KBM-7 (cell line): ENCODE measurements at places on chromosomes 6 and 20.
A peak's percentile ranks its signal among the peaks of the same experiment; 100 is the strongest.

DNA sequence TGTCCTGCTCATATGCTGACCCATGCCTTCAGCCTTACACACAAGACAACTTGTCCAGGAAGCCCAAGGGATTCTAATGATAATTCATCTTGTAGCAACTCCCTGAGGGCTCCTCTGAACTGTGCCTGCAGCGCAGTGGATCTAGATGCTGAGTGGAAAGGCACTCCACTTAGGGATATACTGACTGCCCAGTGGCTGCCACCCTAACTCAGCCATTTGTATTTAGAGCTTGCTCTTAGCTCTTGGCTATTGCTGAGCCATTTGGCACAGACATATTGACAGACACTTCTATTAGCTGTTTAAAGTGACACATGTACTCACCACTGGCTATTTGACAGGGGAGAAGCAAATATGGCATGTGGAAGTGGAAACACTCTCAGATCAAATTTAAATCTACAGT is 278.3 kb upstream of the SGK1 start:
- DNase-seq = no peak

DNA sequence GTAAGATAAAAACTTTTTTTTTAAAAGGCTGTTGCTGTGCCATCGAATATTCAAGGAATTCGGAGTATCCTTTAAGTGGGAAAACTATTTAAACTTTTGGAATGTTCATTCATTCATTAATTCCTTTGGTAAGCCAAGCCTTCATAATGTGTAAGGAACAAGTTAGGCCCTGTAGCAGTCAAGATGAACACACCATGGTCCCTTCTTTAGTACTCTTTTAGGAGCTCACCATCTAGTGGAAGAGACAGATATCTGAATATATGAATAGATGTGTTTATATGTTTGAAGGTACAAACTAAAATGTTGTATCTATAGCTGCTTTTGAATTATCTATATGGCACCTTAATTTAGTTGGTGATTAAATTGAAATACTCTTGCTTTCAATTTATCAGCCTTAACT is 5.8 kb downstream of the SPO11 start:
- no peak for DNase-seq

DNA sequence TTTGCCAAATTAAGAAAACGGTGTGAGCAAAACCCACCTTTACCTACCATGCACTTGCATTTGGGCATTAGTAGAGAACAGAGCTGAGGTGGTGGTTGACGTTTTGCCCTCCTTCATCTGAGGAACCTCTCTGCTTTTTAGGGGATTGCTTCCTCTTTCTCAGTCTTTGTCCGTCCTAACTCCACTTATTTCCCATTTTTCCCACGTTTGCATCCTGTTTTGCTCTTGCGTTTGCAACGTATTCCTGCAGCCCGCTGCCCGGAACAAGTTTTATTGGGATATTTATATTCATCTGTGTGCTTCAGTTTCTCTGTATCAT is 374 bp upstream of the SERINC1 start:
- DNase-seq = no peak

DNA sequence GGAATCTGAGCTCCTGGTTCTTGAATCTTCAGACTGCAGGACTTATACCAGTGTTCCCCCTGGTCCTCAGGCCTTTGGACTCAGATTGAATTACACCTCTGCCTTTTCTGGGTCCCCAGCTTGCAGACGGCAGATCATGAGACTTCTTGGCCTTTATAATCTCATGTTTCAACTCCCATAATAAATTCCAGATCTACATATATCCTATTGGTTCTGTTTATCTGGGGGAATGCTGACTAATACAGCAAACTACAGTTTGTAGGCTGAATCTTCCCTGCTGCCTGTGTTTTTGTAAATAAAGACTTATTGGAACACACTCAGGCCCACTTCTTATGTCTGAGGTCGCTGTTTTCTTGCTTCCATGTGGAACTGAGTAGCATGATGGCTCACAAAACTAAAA is 184.7 kb downstream of the HDGFL1 start:
- DNase-seq = no peak

- no peak for DNase-seq
These were observed 74.7 kb upstream of the TMEM170B start for GRCh38 chr6:11462742-11463397.

- DNase-seq = no peak
These were observed 394.3 kb downstream of the MAFB start for GRCh38 chr20:40294747-40295146.

DNA sequence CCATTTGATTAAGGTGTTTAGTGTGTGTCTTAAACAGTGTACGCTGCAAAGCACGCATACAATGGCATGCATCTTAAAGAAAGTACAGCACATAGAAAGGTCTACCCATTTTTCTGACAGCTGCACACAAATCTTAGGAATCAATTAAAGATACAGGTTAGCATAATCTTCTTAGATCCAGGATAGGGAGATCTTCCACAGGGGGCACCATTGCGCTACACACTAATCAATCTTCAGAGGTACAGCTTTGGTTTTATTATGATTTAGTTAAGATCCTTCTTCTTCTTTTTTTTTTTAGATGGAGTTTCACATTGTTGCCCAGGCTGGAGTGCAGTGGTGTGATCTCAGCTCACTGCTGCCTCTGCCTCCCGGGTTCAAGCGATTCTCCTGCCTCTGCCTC is 63.7 kb upstream of the BEND3 start:
- peak; percentile 11 for DNase-seq

- DNase-seq = no peak
These were observed 136.8 kb downstream of the ALDH8A1 start for GRCh38 chr6:134813146-134813545.

GRCh38 chr6:117194978-117195377 is 70.4 kb upstream of the VGLL2 start:
- DNase-seq = no peak

- peak; percentile 47 for DNase-seq
These were observed 1.5 kb downstream of the EPM2A start for GRCh38 chr6:145733810-145734209.

DNA sequence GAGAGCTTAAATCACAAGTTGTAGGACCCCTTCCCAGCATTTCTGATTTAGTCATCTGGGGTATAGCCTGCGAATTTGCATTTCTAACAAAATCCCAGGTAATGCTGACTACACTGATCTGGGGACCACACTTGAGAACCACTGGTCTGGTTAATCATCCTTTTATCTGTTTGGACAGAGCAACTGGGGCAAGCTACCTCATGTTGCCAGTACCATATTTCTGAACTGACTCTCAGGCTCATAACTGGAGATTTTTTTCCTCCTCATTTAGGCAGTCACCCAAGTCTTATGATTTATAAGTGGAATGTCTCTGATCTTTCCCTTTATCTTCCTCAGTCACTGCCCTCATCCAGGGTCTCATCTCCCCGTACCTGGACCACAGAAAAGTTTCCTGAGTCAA is 12.0 kb upstream of the GTF3C6 start:
- no peak for DNase-seq

GRCh38 chr20:21713901-21714296 is 8.4 kb downstream of the PAX1 start:
- no peak for DNase-seq

DNA sequence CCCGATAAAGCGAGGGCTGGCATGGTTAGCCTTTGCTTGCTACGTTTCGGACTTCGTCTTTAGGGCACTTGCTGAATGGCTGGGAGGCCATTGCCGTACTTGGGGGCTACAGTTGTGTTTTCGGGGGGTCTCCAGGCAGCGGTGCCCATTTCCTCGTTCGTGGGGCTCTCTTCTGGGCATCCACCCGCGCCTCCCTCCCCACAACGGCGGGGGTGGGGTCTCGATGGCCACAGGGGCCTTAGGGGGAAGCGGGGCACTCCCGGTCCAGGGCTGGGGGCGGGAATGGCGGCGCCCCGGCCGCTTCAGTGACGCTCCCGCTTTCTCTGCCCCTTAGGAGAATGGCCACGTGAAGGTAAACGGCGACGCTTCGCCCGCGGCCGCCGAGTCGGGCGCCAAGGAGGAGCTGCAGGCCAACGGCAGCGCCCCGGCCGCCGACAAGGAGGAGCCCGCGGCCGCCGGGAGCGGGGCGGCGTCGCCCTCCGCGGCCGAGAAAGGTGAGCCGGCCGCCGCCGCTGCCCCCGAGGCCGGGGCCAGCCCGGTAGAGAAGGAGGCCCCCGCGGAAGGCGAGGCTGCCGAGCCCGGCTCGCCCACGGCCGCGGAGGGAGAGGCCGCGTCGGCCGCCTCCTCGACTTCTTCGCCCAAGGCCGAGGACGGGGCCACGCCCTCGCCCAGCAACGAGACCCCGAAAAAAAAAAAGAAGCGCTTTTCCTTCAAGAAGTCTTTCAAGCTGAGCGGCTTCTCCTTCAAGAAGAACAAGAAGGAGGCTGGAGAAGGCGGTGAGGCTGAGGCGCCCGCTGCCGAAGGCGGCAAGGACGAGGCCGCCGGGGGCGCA is 2.4 kb downstream of the MARCKS start:
- DNase-seq = no peak

DNA sequence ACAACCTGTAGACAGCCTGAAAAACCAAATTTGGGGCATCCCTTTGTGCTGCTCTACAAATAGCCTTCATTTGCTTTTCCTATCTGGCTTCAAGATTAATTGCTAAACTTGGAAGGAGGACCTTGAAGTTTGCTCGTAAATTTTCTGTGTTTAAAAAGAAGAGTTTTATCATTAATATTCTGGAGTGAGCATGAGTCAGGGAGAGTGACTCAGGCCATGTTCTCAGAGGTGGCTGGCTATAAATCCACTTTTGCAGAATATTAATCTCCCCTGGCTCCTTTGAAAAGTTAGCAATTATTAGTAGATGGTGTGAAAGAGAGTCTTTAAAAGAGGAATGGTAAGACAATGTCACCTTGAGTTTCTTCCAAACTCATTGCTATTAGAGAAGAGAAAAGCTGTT is 91.0 kb downstream of the ANKEF1 start:
- no peak for DNase-seq
